ENCODE measurements at places on chromosomes 2 and 18. TPM values are rescaled to one million over a fixed set of nuclear protein-coding genes. Genes with fewer than 3 reads are reported as not detected.

The AQP12B gene
- total RNA-seq = not detected

The CRYGD gene
- total RNA-seq = not detected

The DSG1 gene
- total RNA-seq = not detected

The SERPINE2 gene
- 51.1 TPM for total RNA-seq

The FKBP1B gene
- 41.8 TPM for total RNA-seq

The GALR1 gene
- total RNA-seq = not detected

The KCTD1 gene
- 9.5 TPM for total RNA-seq

The FEV gene
- total RNA-seq = not detected

The LCT gene
- total RNA-seq = not detected

The NCKAP1 gene
- 108 TPM for total RNA-seq

The MREG gene
- total RNA-seq = 10.3 TPM

The RAB6C gene
- not detected for total RNA-seq

The UBE2E3 gene
- 163 TPM for total RNA-seq

The HAT1 gene
- total RNA-seq = 117 TPM

The GKN2 gene
- not detected for total RNA-seq

The CD8B gene
- not detected for total RNA-seq

The ANKRD39 gene
- 7.7 TPM for total RNA-seq

The FAM110C gene
- not detected for total RNA-seq

The LRRC30 gene
- not detected for total RNA-seq

The MEP1B gene
- not detected for total RNA-seq

The UGT1A1 gene
- not detected for total RNA-seq

The SP5 gene
- 0.10 TPM for total RNA-seq

The SERPINB10 gene
- total RNA-seq = not detected

The SCN1A gene
- not detected for total RNA-seq

The PDCD1 gene
- 0.08 TPM for total RNA-seq

The AKAIN1 gene
- not detected for total RNA-seq

The UGT1A8 gene
- not detected for total RNA-seq

The AMER3 gene
- total RNA-seq = not detected

The UGT1A6 gene
- total RNA-seq = not detected

The LIMS3 gene
- 6.2 TPM for total RNA-seq

The ZC3H8 gene
- total RNA-seq = 23.4 TPM

The DYSF gene
- 15.2 TPM for total RNA-seq

The TCF23 gene
- not detected for total RNA-seq

The DNER gene
- total RNA-seq = 0.15 TPM
